ENCODE measurements at places on chromosomes 7 and 10.

DNA sequence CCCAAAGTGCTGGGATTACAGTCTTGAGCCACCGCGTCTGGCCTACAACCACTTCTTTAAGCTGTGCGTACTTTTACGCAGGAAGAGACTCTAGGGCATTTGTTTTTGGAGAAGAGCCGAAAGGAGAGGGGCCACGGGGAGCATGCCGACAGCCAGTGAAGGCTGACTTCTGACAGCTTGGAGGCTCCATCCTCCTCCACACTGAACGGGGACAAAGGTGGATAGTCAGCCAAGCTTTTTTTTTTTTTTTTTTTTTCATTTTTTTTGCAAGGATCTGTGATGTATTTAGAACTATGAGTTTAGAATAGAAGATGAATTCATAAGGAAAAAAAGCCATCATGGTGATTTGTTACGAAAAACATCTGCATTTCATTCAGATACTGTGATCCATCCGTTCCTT, 221.7 kb downstream of the ARHGAP21 start:
- DNase-seq, result no peak

DNA sequence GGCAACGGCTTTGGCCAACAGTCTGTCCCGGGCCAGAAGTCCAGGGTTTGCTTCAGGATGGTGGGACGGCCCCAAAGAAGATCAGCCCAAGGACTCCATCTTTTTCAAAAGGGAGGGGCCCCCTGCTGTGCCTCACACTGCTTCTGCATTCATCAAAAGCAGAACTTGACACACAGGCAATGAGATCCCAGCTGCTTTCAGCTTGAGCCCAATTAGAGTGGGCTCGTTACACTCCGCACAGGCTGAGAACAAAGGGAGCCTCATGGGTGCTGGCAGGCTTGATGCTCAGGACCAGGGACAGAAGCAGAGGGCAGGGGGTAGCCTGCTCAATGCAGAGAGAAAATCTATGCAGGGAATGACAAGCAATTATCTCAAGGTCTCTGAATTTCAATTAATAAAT, 45.5 kb downstream of the VOPP1 start:
- no peak for DNase-seq

DNA sequence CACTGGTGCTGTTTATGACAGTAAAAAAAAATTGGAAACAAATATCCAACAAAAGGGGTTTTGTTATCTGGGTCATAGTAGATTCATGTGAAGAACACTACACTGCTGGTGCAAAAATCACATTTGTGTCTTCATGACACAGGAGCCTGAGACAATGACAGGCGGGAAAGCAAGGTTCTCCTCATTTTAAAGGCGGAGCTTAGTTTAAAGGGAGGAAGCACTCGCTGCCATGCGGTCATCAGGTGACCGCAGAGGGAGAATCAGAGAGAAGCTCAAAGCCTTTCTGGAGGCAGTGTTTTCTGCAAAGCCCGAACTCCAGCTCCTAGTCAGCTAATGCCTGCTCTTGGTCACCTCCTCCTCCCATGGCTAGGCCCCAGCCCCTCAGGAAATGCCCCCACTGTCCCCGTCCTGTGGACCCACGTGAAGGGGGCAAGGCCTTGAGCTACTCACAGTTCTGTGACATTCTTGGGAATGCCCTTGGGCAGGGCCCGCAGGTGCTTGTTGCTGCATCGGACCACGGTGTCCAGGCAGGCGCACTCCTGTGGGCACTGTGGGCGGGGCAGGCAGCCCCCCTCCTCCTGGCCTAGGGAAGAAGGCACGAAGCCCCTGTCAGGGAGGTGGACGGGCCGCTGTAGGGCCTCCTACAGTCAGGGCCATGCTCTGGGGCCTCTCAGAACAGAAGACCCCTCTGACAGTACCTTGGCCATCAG, 146.1 kb downstream of the SLIT1 start:
- DNase-seq, result no peak

DNA sequence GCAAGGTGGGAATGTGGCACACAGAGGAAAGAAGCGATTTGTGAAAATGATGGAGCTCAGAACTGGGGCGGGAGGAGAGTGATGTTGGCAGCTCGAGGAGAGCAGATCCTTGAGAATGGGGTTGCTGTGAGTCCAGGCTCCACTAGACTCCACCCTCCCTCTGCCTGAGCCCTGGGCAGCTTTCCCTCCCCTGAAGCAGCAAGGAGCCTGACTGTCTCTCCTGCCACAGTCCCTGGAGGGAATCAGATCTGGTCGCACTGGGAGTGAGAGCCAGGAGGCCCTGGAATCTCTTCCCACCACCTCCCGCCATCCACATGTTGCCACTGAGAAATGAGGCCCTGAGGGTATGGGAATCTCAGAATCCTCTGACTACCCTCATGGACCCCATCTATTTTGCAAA, 362.7 kb downstream of the PLXNA4 start:
- DNase-seq, result no peak

DNA sequence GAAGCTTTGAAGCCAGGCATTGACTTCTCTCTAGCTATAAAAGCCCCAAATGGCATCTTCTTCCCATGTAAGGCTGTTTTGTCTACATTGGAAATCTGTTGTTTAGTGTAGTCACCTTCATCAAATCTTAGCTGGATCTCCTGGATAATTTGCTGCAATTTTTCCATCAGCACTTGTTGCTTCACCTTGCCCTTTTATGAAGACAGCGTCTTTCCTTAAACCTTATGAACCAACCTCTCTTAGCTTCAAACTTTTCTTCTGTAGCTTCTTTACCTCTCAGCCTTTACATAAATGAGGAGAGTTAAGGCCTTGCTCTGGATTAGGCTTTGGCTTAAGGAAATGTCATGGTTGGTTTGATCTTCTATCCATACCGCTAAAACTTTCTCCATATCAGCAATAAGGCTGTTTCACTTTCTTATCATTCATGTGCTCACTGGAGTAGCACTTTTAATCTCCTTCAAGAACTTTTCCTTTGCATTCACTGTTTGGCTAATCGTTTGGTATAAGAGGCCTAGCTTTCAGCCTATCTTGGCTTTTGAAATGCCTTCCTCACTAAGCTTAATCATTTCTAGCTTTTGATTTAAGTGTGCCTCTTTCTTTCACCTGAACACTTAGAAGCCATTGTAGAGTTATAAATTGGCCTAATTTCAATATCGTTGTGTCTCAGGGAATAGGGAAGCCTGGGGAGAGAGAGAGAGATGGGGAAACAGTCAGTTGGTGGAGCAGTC, 803.2 kb downstream of the LRMDA start:
- no peak for DNase-seq

DNA sequence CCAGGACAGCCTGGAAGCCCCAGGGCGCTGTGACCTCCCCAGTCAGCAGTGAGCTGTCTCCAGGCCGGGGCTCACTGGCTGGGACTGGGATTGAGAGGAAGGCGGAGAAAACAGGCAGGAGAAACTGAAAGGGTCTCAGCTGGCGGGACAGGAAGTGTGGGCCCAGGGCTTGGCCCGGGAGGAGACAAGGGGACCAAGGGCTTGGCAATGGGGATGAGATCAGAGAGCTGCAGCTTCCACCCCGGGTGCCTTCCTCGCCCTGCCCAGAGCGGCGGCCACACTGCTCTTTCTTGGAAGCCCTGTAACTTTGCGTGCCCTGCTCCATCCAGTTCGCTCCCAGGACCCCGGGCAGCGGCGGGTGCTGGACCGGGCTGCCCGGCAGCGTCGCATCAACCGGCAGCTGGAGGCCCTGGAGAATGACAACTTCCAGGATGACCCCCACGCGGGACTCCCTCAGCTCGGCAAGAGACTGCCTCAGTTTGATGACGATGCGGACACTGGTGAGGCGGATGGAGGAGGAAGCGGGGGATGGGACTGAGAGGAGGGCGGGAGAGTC, 4.4 kb downstream of the ZNHIT1 start:
- no peak for DNase-seq

DNA sequence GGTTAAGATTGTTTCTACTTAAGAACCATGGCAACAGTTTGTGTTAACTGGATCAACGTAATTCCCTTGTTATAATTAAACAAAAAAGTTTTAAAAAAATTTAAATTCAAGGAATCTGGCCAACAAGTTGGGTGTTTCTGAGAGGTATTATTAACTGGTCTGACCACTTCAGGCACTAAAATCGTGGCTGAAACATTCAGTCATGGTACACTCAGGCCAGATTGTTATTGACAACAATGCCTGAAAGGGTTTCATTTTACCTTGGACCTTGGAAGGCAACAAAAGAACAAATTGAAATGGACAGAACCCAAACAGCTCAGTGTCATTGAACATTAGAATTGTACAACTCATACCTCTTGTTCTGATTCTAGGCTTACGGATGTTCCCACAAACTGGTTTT, 103.3 kb upstream of the ARMC3 start:
- DNase-seq, result no peak

Data from fibroblast of gingiva (primary cell).